ENCODE measurements at places on chromosomes 4 and X.

- DNase-seq, result no peak
These were observed 194.4 kb upstream of the CPEB2 start for GRCh38 chr4:14807856-14808255.

DNA sequence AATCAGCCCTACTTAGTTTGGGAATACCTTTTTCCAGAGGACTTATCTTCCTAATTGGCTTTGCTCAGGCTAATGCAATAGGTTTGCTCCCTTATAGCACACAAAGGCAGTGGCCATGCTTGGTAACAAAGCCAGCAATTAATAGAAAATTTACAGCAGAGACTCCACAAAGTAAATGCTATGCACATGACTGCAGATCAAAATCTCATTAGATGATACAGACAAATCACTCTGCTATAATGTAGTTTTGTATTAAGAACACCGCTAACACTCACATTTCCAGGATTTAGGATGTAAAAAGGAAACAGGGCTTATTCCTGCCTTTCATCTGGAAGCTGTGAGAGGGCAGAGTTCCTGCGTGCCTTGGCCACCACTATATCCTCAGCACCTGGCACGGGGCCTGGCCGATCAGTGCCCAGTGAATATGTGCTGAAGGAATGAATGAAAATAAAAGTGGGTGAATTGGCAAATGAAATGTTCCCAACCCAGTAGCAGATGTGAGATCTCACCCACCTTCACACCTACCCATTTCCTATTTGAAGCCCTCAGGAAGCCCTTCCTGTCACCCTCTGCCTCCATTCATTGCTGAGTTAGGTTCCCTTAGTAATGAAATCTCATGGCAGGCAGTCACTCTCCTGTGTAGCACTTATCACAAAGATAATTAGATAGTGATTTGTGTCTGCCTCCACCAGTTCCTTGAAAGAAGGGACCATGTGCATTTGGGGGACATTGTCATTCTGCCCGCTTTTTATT lies 5.1 kb downstream of the SEPTIN6 start:
- DNase-seq, result no peak

- DNase-seq, result no peak
These were observed 20.4 kb downstream of the FLNA start for GRCh38 chrX:154354013-154354412.

DNA sequence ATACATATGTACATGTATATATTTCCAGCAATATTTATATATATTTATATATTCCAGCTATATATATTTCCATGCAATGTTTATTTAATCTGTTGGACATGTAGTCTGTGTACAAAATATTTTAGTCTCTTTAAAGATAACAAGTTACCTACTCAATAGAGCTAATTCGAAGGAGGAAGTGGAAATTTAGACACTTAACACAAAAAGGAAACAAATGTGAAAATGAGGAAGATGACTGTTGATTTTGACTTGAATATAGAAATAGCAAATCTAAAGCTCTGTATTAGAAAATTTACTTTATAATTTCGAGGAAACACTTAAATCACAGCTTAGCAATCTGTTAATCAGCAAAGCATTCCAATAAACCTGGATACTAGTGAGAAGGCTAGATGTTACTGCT lies 1064.4 kb downstream of the PCDH7 start:
- DNase-seq, result no peak

GRCh38 chr4:65651031-65651430 lies 19.3 kb downstream of the EPHA5 start:
- no peak for DNase-seq

DNA sequence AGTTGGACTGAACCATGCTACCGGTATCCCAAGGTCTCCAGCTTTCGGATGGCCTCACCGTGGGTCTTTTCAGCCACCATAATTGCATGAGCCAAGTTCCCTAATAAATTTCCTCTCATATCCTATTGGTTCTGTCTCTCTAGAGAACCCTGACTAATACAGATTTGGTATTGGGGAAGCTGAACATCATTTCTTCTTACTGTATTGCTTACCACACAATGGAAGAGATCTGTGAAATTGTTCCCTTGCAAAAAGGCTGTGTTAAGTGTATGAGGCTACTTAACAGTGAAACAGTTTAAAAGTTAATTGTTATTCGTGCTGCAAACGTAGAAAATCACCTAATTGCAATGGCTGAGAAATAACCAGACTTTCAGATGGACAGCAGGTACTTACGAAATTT lies 34.0 kb downstream of the PLAC8 start:
- no peak for DNase-seq

DNA sequence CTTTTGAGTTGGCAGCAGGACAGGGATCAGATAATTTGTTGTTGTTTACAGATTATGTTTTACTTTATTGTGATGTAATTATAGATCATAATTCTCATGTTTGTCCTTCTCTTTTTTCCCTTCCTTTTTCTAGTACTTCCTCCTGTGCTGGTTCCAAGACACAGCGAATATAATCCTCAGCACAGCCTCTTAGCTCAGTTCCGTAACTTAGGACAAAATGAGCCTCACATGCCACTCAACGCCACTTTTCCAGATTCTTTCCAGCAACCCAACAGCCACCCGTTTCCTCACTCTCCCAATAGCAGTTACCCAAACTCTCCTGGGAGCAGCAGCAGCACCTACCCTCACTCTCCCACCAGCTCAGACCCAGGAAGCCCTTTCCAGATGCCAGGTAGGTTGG lies 58.0 kb downstream of the SMAD1 start:
- no peak for DNase-seq

GRCh38 chr4:15182600-15183220 lies 180.4 kb downstream of the CPEB2 start:
- no peak for DNase-seq

DNA sequence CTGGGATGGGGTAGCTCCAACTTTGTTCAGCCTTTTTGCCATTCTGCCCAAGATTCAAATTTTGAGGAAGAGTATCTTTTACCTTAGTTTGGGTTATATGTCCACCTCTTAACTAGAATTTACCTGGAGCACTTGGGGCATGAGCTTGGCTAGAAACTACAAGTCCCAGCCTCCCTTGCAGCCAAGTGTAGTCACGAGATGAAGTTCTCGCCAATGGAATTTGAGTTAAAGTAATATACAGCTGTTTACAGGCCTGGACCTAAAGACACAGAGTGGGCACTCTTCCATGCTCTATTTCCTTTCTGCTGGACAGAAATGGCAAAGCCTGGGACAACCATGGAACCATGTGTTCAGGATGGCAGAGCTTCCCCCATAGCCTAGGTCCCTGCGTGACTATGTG lies 233.6 kb upstream of the GATB start:
- no peak for DNase-seq

DNA sequence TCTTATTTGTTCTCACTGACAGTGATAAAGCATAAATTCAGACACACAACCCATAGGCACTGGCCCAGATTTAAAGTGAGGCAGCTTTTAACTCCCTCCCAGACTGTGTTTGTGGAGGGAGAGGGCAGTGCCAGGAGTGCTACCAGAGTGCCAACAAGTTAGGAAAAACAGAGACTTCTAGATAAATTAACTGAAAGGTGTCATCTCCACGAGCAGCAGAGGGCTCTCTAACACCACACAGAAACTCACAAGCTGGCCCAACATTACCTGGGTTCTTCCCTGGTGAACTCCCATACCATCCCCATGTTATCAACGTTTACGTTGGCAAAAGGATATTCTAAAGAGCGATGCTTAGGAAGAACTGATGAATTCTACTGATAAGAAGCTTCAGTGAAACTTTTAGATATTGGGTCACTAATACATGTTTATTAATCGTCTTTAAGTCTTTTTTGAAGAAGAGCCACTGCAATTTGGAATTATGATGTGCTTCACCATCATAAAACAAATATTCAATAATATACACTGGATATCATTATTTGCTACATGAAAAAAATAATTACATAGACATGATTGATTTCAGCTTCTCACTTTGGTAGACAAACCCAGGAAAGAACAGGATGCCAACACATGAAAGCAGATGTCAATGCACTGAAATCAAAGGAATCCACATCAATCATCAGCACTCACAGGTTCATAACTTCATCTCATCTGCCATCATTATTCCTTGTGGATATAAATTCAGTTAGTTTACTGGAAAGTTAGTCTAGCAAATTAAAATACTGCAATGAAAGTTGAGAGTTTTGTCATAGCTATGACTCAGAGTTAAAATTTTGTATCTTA lies 121.2 kb upstream of the NAP1L5 start:
- DNase-seq, result peak; percentile 15

DNA sequence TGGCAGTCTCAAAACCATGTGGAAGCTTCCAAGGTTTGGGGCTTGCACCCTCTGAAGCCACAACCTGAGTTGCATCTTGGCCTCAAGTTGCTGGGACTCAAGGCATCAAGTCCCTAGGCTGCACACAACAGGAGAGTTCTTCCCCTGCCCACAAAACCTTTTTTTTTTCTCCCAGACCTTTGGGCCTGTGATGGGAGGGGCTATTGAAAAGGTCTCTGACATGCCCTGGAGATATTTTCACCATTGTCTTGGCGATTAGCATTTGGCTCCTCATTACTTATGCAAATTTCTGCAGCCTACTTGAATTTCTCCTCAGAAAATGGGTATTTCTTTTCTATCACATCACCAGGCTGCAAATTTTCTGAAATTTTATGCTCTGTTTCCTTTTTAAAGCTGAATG lies 349.5 kb upstream of the EDA2R start:
- DNase-seq, result no peak

- peak; percentile 23 for DNase-seq
These were observed 126.3 kb downstream of the NEK1 start for GRCh38 chr4:169485791-169486742.

GRCh38 chr4:104093247-104093646 lies 373.5 kb upstream of the TACR3 start:
- DNase-seq, result no peak

DNA sequence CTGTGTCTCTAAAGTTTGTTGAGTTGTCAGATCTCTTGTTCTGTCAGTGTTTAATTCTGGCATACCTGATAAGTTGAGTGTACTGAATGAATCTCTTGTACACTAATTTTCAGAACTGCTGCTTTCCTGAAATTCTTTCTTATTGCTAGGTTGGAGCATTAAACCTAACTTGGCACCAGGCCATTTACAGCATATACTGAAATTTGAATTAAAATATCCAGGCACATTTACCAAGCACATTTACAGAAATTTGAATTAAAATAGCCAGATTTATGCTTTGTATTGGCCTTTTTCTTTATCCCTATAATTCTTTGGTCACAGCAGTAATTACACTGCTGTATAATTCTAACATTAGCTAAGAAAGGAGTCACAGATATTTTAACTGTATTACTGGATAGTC lies 8.9 kb downstream of the TMEM33 start:
- DNase-seq, result no peak

GRCh38 chr4:48772556-48772955 lies 7.5 kb downstream of the FRYL start:
- DNase-seq, result no peak

GRCh38 chr4:184275766-184276165 lies 58.1 kb upstream of the ENPP6 start:
- no peak for DNase-seq

DNA sequence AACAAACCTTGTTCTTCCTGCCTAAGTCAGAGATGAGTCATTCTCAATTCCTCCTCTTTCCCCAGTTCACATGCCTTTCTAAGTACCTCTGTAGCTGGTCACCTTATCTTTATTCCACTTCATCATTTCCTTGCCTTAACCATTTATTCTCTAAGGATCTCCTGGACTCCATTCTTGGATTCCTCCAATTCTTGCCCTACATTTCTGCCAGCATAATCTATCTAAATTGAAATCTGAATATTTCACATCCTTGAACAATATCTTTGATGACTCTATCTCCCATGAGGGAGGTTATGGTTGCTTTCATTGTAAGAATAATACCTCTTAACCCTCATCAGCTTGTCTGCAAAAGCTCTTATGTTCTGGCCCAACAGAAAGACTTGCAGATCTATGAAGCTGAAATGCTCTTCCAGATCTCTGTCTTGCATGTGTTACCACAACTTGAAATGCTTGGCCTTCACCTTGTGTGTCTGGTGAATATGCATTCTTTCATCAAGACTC lies 28.6 kb upstream of the PDE5A start:
- no peak for DNase-seq

DNA sequence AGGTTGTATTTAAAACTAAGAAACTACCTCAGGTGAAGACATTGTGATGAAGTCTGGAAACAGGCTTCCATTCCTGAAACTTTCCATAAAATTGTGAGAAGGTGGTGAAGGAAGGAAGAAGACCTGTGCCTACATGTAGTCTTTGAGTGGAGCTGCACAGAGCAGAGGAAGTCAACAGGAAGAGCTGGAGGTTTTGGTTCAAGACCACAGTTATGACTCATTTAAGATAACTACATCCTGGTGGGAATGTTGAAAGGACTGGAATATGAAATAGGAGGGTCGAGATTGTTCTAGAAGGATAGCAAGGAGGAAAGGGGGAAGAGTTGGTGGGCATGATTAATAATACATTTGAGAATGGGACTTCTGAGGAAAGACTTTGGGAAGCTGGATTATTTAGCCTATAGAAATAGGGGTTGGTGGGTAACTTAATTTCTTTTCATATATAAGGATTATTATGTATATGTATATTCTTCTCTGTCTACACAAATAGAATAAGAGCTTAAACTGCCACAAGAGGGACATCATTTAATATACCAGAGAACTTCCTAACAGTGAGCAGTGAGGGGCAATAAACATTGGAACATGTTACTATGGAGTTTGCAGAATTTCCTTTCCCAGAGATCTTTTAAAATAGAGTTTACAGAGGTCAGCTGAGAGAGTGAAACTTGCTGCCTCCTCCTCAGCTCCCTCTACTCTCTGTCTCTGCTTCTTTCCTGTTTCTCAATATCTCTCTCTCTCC lies 23.5 kb downstream of the AWAT2 start:
- no peak for DNase-seq

GRCh38 chr4:168708108-168708507 lies 211.3 kb downstream of the PALLD start:
- DNase-seq, result no peak

DNA sequence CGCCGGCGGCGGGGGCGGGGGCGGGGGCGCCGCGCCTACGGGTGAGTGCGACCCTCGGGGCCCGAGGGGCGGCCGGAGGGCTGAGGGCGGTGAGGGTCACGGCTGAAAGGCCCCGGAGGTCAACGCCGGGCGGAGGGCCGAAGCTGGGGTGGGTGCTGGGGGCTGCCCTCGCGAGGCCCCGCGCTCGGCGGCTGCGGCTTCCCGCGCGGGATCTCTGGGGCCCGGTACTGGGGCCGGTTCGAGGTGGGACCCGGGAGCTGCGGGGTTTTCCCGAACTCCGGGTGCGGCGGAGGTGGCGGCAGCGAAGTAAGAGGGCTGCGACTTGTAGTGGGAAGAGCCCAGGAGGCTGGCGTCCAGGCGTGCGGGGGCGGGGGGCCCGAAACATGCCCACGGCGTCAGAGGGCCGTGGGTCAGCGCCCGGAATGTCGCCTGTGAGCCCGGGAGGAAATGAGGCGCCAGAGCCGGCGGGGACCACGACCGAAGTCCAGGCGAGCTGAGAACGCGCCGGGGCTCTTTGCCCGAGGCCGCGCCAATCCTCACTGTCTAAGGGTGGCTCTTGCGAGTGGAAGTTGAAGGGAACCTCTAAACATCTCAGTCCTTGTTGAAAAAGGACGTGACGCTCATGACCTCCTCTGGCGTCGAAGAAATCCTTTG lies 407 bp downstream of the IL13RA1 start:
- DNase-seq, result peak; percentile 19

DNA sequence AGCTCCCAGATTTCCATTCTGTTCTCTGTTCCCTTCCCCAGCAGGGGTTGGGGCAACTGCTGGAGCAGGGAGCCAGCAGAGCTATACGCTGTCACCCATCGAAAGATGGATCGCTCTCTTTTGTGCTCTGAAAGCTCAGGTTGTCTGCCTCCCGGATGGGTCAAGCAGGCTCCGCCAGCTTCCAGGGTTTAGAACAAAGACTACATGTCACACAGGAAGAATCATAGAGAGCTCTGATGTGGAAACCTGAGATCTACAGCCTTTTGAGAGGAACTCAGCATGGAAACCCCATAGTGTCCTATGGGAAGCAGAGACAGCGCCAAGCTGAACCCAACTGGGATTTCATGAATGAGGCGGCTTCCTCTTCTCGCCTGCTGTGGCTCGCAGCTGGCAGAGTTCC lies 205.4 kb downstream of the HS3ST1 start:
- peak; percentile 43 for DNase-seq

All from NCI-H2107 (cell line).